ENCODE measurements at places on chromosomes 11 and 22.

GRCh38 chr11:117490911-117491310 lies 163.3 kb downstream of the CEP164 start:
- DNase-seq: no peak

GRCh38 chr11:71255323-71255722 lies 2.9 kb upstream of the SHANK2 start:
- DNase-seq: no peak

GRCh38 chr22:41697126-41697775 lies 2.1 kb upstream of the MEI1 start:
- peak; percentile 98 for DNase-seq

- DNase-seq: no peak
Observed at GRCh38 chr11:9720290-9720630, 56.4 kb downstream of the SWAP70 start.

- DNase-seq: no peak
Observed at GRCh38 chr11:131615611-131616010, 245.2 kb downstream of the NTM start.

- DNase-seq: peak; percentile 66
Observed at GRCh38 chr11:64553554-64554201, 37.3 kb upstream of the SLC22A12 start.

DNA sequence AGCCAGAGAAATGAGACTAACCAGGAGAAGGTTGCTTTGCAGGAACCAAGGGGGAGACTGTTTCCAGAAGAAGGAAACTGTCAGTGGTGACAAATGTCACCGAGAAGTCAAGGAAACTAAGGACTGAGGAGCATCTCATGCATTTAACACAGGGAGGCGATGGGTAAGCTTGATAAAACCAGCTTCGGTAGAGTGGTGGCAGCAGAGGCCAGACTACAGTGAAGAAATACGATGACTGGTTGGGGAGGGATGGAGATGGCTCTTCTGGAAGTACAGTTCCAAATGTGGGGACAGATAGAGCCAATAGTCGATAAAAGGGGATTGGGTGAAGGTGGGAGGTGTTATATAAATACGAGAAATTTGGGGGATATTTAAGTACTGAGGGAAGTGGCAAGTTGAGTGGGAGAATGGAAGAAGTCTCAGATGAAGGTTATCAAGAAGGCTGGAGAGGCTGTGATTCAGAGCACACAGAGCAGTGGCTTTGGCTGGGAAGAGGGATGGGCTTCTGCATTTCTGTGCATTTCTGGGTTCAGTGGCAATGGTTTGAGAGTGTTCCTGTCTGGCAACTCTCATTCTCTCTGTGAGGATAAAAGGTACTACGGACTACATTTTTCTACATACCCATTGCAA lies 29.2 kb downstream of the SC5D start:
- no peak for DNase-seq

DNA sequence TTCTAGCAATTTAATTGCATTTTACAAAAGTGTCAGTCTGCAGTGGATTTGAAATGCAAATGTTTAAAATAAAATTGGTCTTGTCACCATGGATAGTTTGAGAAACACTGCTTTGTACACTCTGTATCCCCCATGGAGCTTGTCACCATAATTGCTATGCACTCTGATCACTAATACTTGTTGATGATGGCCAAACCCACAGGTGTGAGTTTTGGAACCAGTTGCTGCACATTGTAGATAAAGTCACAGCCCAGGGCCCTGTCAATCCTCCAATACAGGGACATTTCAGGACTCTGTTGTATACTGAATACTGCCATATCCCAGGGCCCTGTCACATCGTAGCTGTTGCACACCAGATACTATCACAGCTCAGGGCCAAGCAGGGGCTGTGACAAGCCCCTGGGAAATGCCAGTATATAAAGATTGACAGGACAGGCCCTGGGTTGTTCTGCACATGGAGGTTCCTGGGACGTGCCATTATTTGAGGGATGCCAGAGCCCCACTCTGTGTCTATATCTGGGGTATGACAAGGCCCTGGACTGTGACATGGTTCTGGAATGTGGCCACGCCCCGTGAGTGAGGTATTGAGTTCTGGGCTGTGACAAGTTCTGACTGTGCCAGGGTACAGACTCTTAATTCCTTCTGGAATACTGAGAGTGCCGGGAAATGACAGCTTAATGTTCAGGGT lies 27.9 kb upstream of the SMPD1 start:
- no peak for DNase-seq

- peak; percentile 52 for DNase-seq
Observed at GRCh38 chr22:27801202-27801615, 347 bp downstream of the MN1 start.

GRCh38 chr11:64794526-64794925 lies 8.5 kb downstream of the MAP4K2 start:
- DNase-seq: no peak

GRCh38 chr11:94546886-94547285 lies 3.2 kb downstream of the FUT4 start:
- DNase-seq: no peak

DNA sequence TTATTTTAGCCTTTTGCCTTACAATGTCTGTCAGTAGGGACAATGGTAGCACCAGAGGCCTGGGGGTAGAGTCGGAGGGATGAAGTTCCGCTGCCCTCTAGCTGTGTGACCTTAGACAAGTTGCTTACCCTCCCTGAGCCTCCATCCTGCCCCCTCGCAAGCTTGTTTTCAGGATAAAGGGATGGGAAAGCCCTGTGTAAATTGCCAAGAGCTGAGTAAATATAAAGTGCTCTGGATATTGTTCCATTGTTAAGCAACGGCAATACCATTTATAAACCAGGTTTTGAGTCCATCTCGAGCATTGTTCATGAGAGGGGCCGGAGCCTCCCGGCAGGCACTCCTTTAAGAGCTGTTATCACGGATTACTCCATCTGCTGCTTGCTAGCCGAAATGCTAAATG lies 72.9 kb downstream of the ZBTB16 start:
- no peak for DNase-seq

DNA sequence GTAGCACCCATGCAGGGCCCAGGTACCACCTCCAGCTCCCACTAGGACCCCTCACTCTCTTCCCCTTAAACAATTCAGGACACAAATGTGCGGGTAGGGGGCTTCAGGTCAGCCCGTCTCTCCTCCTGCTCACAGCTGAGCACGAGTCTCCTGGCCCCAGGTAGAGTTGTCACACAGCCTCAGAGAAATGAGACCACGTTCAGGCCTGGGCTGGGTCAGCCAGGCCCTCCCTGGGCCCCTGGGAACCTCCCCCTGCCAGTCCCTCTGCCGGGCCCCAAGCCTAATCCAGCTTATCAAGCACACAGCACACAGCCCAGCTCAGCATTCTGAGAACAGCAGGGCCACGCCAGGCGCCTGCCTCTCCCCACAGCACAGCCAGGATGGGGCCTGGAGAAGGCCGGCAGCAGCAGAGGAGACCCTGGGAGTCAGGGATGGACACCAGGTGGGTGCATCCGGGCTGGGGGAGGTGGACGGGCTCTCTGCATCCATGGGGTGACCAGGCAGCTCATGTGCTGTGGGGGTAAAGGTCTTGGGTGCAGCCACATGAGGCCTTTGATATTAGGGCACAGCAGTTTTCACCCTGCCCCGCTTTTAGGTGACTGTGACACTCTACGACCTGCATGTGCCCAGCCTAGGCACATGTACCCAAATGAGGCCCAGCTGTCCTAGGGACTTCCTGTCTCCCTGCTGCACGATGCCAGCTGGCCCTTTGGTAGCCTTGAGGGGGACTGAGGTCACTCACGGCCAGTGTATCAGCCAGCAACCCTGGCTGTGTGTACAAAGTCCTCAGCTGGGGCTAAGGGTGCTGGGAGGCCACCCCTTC lies 87.0 kb downstream of the MORC2 start:
- no peak for DNase-seq

GRCh38 chr22:50342651-50343540 lies at the start of gene PPP6R2:
PPP6R2 (plus strand) TSS chr22:50343327; CDS start chr22:50393909, 50,582 bp downstream.
- peak; percentile 89 for DNase-seq

DNA sequence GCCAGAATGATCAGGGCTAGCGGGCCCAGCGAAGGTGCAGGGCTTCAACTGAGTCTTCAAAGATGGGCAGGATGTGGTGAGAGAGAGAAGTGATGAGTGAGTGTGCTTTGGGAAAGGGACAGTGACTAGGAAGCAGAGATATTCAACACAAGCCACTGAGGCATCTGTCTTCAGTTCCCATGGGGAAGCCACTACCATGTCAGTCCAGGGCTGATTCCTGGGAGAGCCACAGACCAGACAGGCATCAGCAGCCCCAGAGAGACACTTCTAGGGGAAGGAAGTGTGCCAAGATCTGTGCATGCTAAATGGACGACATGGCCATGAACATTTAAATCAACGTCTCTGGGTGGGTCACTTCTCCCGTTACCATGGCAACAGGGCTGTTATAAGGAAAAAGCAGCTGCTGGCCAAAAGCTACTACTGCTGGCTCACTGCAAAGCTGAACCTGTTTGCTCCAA lies 28.5 kb downstream of the P4HA3 start:
- DNase-seq: no peak

GRCh38 chr11:101456812-101457211 lies 127.0 kb downstream of the TRPC6 start:
- DNase-seq: no peak

- DNase-seq: peak; percentile 73
Observed at GRCh38 chr11:64007629-64008282, 21.5 kb downstream of the OTUB1 start.

- DNase-seq: no peak
Observed at GRCh38 chr22:47780281-47780875, 1017.9 kb downstream of the TBC1D22A start.

DNA sequence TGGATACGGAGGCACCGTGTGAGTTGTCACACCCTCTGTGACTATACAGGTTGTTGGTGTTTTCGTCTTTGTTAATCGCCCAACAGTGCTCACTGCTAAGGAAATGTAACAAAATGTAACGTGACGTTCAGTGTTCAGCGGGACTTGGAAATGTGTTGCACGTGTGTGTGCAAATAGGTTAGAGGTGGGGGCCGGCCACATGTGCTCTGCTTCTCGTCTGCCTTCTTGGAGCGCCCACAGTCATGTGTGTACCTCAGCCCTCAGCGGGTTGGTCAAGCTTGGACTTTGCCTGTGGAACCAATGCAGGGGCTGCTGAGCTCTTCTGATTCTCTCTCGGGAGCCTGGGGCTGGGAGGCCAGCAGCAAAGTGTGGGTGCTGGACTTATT lies 7.4 kb upstream of the SMIM38 start:
- DNase-seq: no peak

DNA sequence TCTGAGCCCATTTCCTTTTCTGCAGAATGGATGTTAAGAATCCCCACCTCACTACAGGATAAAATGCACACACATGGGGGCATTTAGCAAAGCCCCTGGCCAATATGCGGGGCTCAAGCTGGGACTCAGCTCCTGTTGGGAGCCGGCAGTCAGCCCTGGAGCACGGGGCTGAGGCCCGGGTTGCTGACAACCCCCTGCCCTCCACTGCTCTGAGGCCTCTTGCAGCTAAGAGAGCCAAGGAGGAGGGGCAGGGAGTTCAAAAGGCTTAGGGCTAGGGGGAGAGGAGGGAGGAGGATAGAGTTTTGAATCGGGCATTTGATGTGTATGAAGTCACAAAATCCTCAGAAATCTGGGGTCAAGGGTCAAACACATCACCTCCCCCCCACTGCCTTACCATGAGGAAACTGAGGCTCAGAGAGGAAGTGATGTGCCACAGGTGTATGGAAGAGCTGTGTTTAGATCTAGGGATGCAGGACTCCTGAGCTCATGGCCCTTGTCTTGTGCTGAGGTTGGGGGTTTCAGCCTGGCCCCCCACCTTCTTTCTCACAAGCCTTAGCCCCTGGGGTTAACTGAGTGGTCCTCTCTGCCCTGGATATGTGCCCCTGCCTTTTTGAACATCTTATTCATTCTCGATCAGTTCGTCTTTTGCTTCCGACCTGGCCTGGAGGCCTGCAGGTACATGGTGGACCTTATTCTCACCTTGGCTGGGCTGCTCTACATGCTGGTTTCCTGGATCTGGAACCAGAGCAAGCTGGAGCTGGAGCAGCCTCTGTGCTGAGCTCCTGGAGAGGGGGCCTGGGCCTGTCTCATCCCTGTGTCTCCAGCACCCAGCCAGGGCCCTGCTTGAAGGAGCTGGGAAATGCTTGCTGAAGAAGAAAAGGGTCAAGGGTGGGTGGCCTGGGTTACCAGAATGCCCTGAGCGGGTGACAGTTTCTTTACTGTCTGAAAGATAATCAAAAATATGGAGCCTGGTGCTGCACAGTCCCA lies 80.3 kb downstream of the LRRC32 start:
- DNase-seq: no peak

DNA sequence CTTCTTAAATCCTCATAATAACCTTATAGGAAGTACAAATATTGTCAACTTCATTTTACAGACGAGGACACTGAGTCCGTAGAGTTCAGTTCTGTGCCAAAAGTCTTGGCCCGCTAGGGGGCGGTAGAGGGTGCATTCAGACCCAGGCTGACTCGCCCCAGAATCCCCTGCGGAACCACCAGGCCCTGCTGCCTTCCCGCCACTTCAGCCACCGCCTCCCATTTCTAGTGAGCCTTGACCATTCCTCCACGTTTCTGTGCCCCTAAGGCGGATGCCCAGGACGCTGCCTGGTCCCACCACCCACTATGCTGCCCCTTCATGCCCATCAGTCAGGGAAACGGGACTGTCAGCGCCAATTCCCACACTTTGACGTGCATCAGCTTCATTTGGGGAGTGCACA lies 19.1 kb downstream of the SYT13 start:
- peak; percentile 62 for DNase-seq

- DNase-seq: no peak
Observed at GRCh38 chr11:1854949-1855885, 2.3 kb downstream of the LSP1 start.

DNA sequence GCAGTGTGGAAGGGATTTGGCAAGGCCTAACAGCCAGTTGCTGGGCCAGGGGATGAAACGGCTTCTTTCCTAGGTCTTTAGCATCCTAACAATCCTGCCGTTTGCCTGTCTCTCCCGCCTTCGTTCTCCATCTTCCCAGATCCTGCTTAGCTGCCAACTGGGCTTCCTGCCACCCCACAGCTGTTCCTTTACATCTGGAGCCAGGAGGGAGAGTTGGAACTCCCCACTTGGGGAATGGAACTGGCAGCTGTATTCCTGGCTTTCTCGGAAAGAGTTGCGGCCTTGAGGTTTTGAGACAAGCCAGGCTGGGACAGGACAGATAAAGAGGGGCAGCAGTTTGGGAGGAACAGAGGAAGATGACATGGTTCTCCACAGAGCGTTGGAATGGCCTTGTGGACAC lies 59.6 kb downstream of the ST3GAL4 start:
- DNase-seq: no peak

DNA sequence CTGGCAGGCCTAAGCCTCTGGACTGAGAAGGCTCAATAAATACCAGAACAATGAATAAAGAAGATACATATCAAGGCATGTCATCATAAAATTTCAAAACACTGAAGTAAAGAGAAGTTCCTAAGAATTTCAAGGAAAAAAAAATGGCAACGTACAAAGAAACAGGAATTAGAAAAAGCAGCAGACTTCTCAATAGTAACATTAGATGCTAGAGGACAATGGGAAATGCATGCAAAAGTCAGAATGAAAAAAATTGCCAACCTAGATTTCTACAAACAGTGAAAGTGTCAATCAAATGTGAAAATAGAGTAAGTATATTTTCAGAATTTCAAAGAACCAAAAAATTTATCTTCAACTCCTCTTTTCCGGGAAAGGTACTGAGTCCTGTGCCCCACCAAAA lies 125.0 kb downstream of the KCNC1 start:
- DNase-seq: no peak

All from endothelial cell (in vitro differentiated cells).